Heart right ventricle (tissue), 16 donors: ENCODE measurements at places on chromosomes 13 and 19.

DNA sequence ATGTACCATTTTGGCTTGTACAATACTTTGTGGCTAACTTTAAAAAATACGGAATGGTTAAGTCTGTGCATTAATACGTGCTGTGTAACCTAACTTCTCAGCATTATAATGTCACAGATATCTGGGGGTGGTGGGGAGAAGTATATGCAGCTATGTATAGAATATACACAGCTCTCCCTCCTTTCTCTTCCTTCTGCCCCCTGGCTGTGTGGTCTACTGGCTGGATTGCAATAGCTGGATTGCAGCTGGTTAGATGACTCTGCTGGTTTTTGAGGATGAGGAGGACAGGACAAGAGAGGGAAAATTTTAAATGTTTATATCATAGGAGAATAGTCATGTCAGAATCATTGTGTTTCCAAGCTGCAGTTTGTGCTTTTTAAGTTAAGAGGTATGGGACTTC, 9.7 kb downstream of the RNASEH2B start:
- DNase-seq, result no peak

GRCh38 chr13:36163809-36164308, 32.7 kb upstream of the DCLK1 start:
- DNase-seq, result peak; percentile 40

DNA sequence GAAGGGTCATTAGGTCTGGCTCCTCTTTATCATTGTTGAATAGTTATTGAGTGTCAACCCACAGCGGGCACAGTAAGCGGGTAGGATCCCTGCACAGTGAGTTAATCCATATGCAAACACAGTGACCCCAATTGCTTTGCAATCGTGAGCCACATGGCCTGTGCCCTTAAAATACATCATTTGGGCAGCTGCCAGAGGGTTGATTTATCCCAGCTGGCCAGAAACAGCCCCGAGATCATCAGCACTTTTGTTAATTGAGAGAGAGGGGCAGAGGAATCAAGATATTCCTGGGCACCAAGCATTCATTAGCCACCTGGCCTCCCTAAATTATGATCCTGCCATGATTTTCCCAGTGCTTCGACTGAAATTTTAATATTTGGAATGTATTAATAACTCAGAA, 9.8 kb upstream of the CNMD start:
- no peak for DNase-seq

- DNase-seq, result no peak
These were observed 15.0 kb downstream of the RUBCNL start for GRCh38 chr13:46372071-46372470.
